ENCODE measurements at places on chromosomes 7 and 10.

- no peak for DNase-seq
These were observed 236.5 kb downstream of the RELN start for GRCh38 chr7:103752995-103753394.

GRCh38 chr7:102268635-102269034 is 18.0 kb upstream of the SH2B2 start:
- no peak for DNase-seq

DNA sequence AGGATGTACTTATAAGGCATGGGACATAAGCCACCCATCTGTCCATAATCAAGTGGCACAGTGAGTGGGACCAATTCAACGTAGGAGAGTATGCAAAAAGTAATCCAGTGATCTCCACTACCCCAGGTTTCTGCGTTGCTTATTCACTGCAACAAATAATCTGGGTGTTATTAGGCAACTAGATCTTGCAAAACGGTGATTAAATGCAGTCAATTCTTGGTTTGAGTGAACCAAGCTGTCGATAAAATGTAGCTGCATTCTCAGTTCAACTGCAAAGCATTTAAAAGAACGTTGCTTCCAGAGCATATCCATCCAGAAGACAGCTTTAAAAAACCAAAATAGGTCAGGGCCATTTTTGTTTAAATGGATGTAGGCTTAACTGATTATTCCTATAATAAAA is 5.0 kb downstream of the LSMEM1 start:
- no peak for DNase-seq

GRCh38 chr10:113493195-113493594 is 59.7 kb upstream of the HABP2 start:
- no peak for DNase-seq

DNA sequence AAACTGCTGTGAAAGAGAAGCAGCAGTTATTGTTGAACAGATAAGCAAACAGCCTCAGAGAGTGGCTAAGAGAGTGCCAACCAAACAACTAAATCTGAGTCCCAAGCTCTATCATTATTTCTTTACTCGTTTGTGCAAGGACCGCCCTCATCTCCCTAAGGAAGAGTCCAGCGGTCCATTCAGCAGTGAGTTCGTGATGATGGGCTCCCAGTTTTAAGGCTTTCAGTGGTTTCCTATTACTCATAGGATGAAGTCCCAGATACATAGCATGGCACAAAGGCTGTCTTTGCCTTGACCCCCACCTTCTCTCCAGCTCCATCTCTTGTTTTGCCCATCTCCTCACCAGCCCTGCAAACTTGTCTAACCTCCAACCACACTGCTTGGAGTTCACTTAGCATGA is 24.3 kb upstream of the PDE1C start:
- no peak for DNase-seq

- DNase-seq: no peak
These were observed 219.2 kb downstream of the ETV1 start for GRCh38 chr7:13770305-13770704.

DNA sequence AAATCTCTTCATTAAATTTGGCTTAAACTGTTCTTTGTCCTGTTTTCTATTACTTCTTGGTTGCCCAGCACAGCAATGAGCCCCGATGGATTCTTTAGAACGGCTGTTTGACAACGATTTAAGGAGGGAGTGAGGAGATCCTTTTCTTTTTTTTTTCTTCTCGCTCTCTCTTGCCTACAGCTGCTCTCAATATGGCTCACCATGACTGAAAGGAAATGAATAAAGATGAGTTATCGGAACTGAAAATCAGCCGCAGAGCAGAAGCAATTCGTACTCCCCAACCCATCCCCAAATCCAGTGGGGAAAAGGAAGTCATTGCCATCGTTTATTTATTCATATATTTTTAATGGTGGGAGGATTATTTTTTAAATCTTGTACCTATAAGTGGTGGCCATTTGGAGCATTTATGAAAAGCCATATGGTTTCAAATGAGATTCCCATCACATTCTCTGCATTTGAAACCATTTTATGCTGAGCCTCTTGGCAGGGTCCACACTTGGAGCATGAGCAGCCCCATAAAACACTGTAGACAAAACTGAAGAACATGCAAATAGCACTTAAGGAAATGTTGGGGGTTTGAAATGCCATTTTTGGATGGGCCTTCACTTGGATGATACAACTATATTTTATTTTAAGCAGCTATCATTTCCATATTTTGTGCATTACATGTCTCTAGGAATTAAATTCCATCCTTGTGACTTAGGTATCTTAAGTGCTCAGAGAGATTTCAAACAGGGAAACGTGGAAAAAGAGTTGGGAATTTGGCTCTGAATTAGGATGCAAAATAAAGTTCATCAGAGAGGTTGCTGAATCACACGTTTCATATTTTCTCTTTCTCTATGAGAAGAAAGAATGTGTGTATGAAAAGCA is 107.7 kb upstream of the FZD1 start:
- no peak for DNase-seq

Measured in activated naive CD4-positive, alpha-beta T cell (primary cell).